ENCODE measurements at places on chromosomes 16 and 17. TPM values are rescaled to one million over a fixed set of nuclear protein-coding genes. Genes with fewer than 3 reads are reported as not detected.

The NME1 gene
- polyA plus RNA-seq = 56.3 TPM

The C17orf78 gene
- polyA plus RNA-seq = 0.26 TPM

The KIF2B gene
- not detected for polyA plus RNA-seq

The HCRT gene
- not detected for polyA plus RNA-seq

The GNAO1 gene
- polyA plus RNA-seq = 23.7 TPM

The PYDC1 gene
- polyA plus RNA-seq = not detected

The CORO1A gene
- polyA plus RNA-seq = 22.2 TPM

The ACSM5 gene
- 0.77 TPM for polyA plus RNA-seq

The FBXW10 gene
- 1.2 TPM for polyA plus RNA-seq

The ZNF287 gene
- polyA plus RNA-seq = 7.5 TPM

The APPBP2 gene
- polyA plus RNA-seq = 61.2 TPM

The TNFRSF12A gene
- polyA plus RNA-seq = 3.4 TPM

The CEMP1 gene
- polyA plus RNA-seq = 1.4 TPM

The ZNF469 gene
- polyA plus RNA-seq = 2.5 TPM

The C1QTNF8 gene
- 0.10 TPM for polyA plus RNA-seq

The TLCD2 gene
- polyA plus RNA-seq = 11.3 TPM

The MYO15A gene
- 2.9 TPM for polyA plus RNA-seq

The ADAD2 gene
- polyA plus RNA-seq = 0.32 TPM

The NPW gene
- 1.7 TPM for polyA plus RNA-seq

The ALOX12B gene
- not detected for polyA plus RNA-seq

The SCARF1 gene
- polyA plus RNA-seq = 18.6 TPM

The KRT17 gene
- polyA plus RNA-seq = 5.3 TPM

The CIBAR2 gene
- 6.2 TPM for polyA plus RNA-seq

The NRN1L gene
- polyA plus RNA-seq = 1.9 TPM

The ARHGAP23 gene
- polyA plus RNA-seq = 27.7 TPM

The EVPLL gene
- 0.77 TPM for polyA plus RNA-seq

The GRB2 gene
- polyA plus RNA-seq = 81.8 TPM

The CA5A gene
- 0.17 TPM for polyA plus RNA-seq

The SCN4A gene
- polyA plus RNA-seq = 0.60 TPM

The CIAO2B gene
- polyA plus RNA-seq = 79.6 TPM
